ENCODE measurements at places on chromosomes 5 and 9.
A peak's percentile ranks its signal among the peaks of the same experiment; 100 is the strongest.

DNA sequence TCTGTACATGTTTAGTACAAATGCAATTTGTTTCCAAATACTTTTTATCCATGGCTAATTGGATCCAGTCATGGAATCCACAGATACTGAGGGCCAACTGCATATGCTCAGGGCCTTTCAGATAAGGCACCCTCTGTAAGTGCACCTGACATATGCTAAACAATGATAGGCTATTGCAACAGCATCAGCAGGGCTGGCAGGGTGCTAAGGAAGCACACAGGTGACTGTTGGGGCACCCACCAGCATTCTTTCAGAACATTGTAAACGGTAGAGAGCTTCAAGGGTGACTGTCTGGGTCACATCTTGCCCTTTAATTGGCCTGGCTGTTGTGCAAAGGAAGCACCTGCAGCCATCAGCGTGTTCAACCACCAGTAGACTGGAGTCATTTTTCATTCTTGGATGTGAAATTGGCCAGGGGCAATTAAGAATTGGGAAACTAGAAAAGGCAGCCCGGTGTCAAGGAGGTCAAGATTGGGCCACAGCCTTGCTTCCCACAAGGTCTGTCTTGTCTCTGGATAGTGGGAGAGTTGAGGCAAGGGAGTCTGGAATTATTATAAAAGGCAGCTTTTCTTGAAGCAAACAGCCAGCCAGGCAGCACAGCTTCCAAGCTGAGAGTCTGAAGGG, 129.3 kb upstream of the RAI14 start:
- no peak for DNase-seq

- DNase-seq = no peak
Observed at GRCh38 chr5:145543968-145544367, 291.2 kb downstream of the PRELID2 start.

DNA sequence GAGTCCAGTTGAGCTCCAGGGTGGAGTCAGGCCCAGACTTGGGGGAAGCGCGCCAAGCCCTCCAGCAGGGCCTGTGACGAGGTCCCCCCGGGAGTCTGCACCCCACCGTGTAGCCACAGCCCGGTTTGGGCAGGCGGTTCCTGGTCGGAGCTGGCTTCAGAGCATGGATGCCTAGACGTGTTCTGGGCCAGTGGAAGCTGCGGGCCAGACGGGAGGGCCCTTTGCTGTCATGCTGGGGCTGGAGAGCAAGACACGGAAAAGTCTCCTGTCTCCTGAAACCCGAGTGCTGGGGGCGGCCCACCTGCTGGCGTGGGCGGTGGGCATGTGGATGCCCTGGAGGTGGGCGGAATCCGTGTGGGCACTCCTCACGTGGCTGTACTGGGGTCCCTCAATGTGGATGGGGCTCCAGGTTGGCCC, 1.9 kb downstream of the GPSM1 start:
- DNase-seq = peak; percentile 38

- no peak for DNase-seq
Observed at GRCh38 chr9:34049630-34050384, 1.1 kb upstream of the UBAP2 start.

DNA sequence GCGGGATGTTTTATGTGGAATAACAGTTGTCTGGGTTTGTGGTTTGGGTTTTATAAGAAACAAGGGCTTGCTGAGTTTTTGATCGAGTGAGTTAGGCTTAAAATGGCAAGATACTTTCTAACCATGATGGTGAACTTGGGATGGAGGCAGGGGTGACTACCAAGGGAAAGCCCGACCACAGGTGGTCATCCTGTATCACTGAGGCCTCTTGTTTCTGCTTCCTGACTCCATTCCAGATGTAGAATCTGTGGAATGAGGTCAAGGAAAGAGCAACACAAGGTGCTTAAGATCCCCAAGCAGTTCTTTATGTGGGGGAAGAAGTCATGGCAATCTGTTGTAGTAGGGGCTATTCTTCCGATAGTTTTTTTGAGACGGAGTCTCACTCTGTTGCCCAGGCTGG, 122.3 kb downstream of the GOLPH3 start:
- DNase-seq = no peak

DNA sequence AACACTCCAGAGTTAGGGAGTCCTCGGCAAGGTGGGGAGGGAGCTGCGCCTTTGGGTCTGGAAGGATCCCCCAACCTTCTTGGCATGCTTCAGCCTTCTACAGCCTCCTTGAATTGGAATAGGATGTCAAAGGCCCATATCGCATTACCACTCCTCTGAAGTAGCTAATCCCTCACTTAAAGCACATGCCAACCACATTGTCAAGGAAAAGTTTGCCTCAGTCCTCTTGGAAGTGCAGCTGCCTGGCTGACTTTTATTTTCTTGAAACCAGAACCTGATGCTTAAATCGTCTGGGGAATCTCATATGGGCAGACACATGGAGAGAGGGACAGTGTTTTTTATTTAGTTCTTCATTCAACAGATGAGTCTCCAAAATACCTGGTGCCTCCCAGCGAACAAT, 14.5 kb downstream of the CXCL14 start:
- DNase-seq = no peak

- peak; percentile 71 for DNase-seq
Observed at GRCh38 chr5:127957183-127957582, 126.4 kb upstream of the SLC12A2 start.

DNA sequence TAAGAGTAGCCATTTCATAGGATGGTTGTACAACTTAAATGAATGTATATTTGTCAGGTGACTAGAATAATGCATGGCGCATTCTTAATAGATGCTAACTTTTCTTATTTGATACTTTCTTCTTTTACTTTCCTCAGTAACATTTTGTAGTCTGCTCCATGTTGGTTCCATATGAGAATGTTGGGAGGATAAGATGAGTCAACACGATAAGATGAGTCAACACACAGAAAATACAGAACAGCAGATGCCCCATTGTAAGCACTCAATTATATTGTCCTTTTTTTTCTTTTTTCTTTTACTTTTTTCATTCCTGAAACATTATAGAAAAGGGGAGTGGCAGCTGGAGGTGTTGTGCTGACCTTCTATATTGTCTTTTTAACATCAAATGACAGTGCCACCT, 92.3 kb upstream of the SPATA31C2 start:
- peak; percentile 13 for DNase-seq

DNA sequence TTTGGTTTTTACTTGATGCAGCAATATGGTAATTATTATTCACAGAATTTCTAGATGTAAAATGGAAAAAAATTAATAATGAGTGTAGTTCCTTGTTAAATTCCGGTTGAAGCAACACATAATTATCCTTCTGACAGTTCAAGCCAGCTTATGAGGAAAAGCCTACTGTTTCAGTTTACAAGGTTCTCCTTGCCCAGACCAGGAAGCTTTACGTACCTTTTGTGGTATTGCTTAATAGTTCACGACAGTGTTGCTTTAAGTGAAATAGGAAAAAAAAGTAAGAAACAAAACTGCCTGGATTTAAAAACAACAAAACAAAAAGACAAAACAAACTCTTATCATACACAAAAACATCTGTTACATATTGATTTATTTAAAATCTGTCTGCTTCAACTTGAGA, 547.3 kb upstream of the C9orf72 start:
- no peak for DNase-seq

DNA sequence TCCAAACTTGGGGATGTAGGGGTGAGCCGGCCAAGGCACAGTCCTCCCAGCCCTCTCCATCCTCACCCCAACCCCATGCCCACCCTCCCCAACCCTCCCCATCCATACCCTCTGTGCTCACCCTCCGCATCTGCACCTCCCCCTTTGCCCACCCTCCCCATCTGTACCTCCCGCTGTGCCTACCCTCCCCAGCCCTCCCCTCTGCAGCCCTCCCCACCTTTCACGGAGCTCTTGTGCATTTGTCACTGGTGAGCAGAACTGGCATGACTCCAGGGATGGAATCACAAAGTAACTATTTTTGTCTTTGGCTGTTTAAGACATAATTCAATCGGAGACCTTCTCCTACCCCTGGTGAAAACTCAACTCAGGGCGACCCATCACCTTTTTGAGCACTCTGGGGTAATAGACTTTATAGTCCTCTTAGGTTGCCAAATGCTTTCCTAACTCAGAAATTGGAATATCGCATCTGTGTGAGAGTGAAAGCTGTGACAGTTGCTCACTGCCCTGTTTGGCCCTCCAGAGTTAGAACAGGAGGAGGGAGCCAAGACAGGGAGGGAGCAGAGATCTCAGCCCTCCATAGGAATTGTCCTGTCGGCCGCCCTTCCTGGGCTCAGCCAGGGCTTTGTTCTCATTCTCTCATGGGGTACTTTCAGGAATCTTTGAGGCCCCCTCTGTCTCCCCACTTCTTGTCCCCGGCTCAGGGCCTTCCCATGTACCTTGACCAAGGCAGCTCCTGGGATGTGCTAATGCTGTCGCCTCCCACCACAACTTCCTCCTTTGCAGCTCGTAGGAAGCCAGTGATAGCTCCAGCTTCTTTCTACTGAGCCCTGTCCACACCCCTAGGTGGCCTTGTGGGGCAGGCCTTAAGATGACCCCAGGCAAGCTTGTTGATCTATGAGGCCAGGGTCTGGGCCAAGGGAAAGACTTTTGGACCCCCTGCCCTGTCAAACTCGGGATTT, 36.2 kb downstream of the OTULIN start:
- DNase-seq = peak; percentile 36

DNA sequence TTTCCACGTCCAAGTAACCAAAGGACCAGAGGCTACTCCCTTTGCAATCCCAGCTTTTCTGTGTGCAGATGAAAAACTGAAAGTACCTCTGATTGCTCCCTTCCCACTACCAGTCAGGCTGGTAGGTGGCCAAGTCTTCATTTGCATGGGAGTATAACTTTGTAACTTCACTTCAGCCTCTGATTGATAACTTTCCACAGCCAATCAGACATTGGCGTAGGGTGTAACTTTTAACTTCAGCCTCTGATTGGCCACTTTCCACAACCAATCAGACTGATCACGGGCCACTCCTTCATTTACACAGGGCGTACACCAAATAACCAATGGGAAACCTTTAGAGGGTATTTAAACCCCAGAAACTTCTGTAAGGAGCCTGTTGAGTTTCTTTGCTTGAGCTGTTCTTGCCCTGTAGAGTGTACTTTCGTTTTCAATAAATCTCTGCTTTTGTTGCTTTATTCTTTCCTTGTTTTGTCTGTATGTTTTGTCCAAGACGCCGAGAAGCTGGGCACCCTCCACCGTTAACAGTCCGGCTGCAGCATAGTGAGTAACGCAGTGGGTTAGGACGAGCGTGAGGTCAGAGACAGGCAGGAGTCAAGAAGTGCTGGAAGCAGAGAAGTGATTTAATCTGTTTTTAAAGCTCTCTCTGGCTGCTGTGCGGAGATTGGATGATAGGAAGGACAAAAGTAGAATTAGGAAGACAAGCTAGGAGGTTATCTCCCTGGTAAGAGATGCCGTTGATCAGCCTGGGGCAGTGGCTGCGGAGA, 3.5 kb upstream of the EXOSC2 start:
- peak; percentile 98 for DNase-seq

DNA sequence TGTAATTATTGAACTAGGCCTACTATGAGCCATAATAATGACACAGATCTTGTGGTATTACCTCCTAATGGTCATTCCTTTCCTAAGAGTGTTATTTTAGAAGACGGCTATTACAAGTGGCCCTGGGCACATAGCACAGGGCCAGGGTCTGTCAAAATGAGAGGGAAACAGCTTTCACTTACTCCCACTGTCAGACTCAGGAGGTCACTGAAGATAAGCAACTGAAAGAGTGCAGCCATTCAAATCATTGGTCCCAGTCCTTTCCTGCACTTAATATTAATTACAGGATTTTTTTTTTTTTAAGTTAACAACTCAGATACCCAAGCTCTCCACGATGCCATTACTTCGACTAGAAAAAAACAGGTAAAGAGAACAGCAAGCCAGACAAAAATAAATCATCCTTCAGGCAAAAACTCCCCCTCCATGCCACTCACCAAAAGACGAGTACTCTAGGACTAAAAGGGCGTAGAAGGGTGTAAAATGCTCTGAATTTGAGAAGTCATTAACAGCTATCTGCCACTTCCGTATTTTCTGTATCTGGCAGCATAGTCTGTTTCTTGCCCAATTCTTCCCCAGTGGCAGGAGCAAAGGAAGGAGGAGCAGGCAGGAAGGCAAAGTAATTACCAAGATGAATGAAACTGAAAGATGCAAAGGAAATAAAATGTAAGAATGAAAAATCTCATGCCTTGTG, 87.4 kb downstream of the ZNF608 start:
- DNase-seq = no peak

GRCh38 chr9:107630156-107630555, 140.6 kb upstream of the KLF4 start:
- DNase-seq = no peak

GRCh38 chr9:16120231-16120641, 567.4 kb downstream of the CCDC171 start:
- DNase-seq = peak; percentile 90

GRCh38 chr5:135208555-135208902, 174.5 kb upstream of the PITX1 start:
- DNase-seq = no peak

GRCh38 chr5:66329078-66329477, 185.0 kb downstream of the SREK1 start:
- no peak for DNase-seq

- no peak for DNase-seq
Observed at GRCh38 chr5:141944076-141944475, 13.9 kb downstream of the PCDH12 start.

- no peak for DNase-seq
Observed at GRCh38 chr5:75460942-75461610, 50.4 kb downstream of the CERT1 start.

- no peak for DNase-seq
Observed at GRCh38 chr5:123875561-123876275, 363.7 kb downstream of the CSNK1G3 start.

DNA sequence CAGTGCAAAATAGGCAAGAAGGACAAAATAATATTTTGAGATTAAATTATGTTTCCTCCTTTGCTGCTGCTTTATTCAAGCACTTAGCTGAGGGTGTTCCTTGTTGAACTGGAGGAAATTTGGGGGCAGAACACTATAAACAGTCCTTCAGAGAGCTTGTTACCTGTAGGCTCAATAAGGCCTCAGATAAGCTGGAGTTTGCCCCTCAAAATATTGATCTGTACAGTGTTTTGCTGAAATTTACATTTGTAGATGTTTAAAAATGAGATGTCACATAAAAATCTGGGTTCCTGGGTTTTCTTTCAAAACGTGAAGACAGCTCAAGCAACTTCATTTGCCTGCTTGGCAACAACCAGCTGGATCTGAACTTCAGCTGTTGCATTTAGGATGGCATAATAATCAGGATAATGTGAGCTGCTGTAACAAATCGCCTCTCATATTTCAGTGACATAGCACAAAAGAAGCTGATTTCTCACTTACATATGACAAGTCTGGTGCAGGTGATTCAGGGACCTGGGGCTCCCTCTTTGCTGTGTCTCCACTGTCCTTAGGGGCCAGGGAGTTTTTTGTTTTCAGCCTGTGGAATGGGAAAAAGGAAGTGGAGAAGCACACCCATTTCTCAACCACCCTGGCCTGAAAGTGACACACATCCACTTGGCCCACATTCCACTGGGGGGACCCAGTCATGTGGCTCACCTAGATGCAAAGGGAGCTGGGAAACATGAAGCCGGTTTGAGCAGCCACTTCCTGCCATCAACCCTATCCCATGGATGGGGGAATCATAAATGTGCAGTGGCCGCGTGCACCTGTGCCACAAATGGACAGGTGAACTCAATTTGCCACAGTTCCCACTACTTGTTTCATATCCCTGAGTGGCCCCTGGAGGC, 2.4 kb upstream of the PSAT1 start:
- DNase-seq = no peak

- no peak for DNase-seq
Observed at GRCh38 chr5:53257806-53258373, 148.3 kb upstream of the MOCS2 start.

- DNase-seq = no peak
Observed at GRCh38 chr9:130898552-130898852, 1.9 kb upstream of the QRFP start.

GRCh38 chr9:16710888-16711287, 159.6 kb downstream of the BNC2 start:
- DNase-seq = no peak

Measured in choroid plexus epithelial cell (primary cell).